ENCODE measurements at places on chromosomes 6 and 20.

DNA sequence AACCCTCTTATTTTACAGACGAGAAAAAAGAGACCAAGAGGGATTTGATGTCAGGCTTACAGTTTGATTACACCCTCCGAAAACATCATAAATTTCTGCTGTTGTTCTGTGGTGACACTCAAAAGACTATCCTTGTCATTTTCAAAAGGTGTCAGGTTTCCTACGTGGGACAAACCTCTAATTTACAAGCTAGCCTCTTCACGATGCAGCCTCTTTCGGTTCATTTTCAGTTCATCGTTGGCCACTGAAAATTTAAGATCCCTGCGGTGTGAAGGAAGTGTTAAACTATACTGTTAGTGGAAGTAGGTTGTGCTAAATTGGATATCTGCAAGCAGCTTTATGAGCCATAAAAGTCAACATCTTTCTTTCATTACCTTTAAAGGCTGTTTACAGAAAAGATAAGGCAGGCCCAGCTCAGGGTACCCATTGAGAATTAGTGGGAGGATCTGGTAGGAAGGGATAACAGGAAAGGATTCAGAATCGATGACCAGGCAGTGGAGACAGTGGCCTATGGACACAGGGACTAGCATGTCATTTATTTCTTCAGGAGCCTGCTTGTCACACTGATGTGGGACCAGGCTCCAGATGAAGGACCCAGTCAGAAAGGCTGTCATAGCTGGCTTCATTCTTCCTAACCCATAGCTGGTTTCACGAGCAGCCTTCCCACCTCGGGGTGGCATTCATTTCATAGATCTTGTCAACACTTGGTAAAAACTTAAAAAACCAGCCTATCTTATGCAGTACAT, 329.1 kb upstream of the SOX4 start:
- DNase-seq, result no peak

DNA sequence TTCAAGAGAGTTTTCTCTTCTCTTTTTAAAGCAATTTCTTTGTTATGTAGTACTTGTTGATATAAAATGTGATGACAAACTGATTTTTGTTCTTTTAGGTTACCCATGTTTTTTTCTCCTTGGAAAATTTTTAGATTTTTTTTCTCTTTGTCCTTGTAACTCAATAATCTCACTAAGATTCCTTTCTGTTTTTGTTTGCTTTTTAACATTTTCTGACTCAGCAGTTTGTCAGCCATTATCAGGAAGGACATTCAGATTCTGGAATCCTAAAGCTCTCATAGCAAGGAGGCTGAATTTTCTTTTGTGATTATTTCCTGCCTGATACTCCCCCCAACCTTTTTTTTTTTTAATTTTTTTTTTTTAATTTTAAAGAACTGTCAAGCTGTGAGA, 75.2 kb upstream of the CITED2 start:
- no peak for DNase-seq

DNA sequence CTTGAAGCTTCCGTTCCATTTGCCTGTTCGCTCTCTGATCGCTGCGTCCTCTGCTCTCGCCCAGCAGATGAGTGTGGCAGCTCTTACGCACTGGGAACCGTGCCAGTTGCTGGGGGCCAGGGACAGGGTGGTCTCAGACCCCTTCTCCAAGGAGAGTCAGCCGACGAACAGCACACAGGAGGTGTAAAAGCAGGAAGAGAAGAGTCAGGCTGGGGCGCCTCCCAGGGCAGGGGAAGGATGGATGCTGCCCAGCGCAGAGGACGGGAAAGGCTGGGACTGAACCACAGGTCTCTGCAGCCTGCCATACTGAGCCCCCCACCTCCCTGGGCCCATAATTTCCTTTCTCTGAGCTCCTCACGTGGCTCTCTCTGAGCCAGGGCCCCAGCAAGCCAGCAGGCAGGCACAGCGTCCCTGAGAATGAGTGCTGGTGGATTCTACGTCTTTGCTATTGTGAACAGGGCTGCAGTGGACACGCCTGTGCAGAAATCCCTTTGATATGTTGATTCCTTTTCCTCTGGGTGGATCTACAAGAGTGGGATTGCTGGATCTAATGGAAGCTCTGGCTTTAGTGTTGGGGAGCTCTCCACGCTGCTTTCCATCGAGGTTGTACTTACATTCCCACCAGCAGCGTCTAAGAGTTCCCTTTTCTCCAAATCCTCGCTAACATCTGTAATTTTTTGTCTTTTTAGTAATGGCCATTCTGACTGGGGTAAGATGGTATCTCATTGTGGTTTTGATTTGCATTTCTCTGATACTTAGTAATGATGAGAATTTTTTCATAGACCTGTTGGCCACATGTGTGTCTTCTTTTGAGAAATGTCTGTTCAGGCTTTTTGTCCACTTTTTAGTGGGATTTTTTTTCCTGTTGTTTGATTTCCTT, 104.1 kb downstream of the PSMB1 start:
- no peak for DNase-seq

GRCh38 chr6:143684486-143684885, 6.7 kb downstream of the PHACTR2 start:
- no peak for DNase-seq

GRCh38 chr20:15673206-15673605, 900.0 kb downstream of the KIF16B start:
- DNase-seq, result peak; percentile 68

GRCh38 chr20:44154521-44155001, 32.4 kb downstream of the JPH2 start:
- DNase-seq, result peak; percentile 91

- DNase-seq, result no peak
Measured at GRCh38 chr20:12729326-12729725, 279.4 kb upstream of the SPTLC3 start.

- DNase-seq, result no peak
Measured at GRCh38 chr6:116877743-116878142, 701 bp downstream of the RFX6 start.

DNA sequence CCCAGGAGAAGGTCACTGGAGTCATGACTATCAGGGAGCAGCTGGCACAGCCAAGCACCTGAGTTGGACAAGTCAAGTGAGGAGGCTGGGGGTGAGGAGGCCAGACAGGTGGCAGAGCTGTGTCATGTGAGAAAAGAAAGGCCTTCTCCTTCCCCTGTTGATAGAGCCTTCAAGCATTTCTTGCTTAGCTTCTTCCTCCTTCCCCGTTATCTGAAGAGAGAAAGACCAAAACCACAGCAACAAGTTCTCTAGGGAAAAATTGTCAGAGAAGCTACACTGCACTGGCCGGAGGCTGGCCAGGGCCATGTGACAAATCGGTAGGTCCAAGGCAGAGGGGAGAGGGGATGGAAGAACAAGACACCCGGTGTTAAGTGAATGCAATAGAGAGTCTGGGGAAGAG, 202.1 kb upstream of the PRDM1 start:
- DNase-seq, result no peak

DNA sequence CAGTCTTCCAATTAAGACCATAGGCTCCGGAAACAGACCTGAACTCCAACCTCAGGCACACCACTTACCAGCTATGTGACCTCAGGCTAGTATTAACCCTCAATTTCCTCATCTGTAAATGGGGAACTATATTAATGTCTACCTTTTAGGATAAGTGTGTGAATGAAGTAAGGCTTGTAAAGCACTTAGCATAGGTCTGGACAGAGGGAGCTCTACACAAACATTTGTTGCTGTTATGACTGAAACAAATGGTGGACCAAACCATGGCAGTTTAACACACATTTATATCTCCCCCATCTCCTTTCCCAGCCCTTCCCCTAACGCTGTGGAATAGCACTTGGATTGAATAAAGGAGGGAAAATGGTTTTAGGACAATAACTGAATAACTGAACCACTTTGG, 48.7 kb downstream of the TSHZ2 start:
- DNase-seq, result no peak

GRCh38 chr6:139064981-139065665, 36.6 kb downstream of the ABRACL start:
- no peak for DNase-seq

GRCh38 chr6:158109748-158110147, 58.3 kb downstream of the SERAC1 start:
- DNase-seq, result no peak

- DNase-seq, result no peak
Measured at GRCh38 chr20:63648190-63648589, 5.0 kb downstream of the STMN3 start.

GRCh38 chr6:42091718-42092023, 41.3 kb downstream of the TAF8 start:
- DNase-seq, result no peak

GRCh38 chr6:38273325-38273724, 366.4 kb downstream of the BTBD9 start:
- peak; percentile 76 for DNase-seq

- DNase-seq, result no peak
Measured at GRCh38 chr6:36362551-36363370, 24.7 kb downstream of the ETV7 start.

DNA sequence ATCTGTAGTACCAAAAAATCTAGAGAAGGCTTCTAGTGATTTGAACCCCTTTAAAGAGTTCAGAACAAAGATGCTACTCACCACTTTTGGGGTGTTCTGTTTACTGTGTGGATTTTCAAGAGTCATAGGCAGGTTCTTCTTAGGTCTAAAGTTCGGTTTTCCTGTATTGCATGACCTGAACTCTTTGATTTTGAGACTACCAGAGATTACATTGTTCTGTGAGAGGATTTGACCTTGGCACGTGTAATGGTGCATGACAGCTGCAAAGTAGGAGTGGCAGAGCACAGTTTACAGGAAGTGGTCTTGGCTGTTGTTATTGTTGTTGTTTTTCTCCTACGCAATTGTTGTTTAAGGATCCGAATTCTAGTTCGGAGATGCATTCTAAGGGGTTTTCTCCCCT, 592.7 kb downstream of the EPHA7 start:
- no peak for DNase-seq

GRCh38 chr20:62203378-62204030, 16.6 kb downstream of the HRH3 start:
- no peak for DNase-seq

DNA sequence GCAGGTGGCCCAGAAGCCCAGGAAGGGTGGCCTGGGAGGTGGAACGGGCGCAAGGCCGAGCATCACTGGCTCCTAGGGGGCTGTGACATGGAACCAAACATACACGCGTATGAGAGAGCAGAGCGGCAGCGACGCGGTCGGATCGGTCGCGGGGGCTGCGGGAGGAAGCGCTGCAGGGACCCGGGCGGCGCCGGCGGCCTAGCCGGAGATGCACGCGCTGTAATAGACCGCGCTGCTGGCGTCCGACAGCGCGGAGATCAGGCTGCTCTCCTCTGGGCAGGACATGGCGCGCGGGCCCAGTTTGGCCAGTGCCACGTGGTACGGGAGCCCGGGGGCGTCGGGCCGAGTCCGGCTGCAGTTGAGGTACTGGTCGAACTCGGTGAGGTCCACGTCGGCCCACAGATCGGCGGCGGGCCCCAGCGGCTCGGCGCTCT, 1.5 kb downstream of the SOX18 start:
- DNase-seq, result no peak

- DNase-seq, result no peak
Measured at GRCh38 chr20:61903575-61904340, 161.9 kb downstream of the TAF4 start.
